Breast epithelium (tissue), 4 donors: ENCODE measurements at places on chromosomes 12 and 14. TPM values are rescaled to one million over a fixed set of nuclear protein-coding genes. Genes with fewer than 3 reads are reported as not detected.

KCNMB4 gene
- 0.98 TPM for total RNA-seq

TTC6 gene
- 74.7 TPM for total RNA-seq

GZMH gene
- total RNA-seq = 0.98 TPM

- no peaks in the 10 kb centered on the region for H3K36me3 ChIP-seq
- peak overlapping the region; percentile 94 for H3K4me3 ChIP-seq
- H3K4me1 ChIP-seq = peaks cover 17% of the 10 kb centered on the region
- peak overlapping the region; percentile 74 for H3K27ac ChIP-seq
- DNase-seq = no peak
Observed at GRCh38 chr12:132488127-132489077, 1.5 kb upstream of the FBRSL1 start.

GRCh38 chr12:84085046-84085445, 827.6 kb downstream of the SLC6A15 start:
- no peaks in the 10 kb centered on the region for H3K36me3 ChIP-seq
- no peak for DNase-seq
- no peak overlapping the region for H3K4me3 ChIP-seq
- H3K4me1 ChIP-seq = no peaks in the 10 kb centered on the region

DNA sequence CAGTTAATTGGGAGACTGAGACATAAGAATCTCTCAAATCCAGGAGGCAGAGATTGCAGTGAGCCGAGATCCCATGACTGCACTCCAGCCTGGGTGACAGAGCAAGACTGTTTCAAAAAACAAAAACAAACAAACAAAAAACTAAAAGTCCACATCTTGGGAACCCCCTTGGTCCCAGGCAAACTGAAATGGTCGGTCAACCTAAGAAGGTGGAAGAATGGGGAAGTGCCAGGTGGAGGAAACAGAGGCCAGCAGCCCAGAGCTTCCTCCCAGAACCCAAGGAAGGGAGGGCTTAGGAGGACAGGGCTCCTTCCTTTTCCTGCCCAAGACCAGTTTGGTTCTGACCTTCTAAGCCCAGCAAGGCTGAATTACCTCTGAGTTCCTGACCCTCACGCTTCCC, 121.0 kb upstream of the FUT8 start:
- H3K27ac ChIP-seq = no peak overlapping the region
- H3K27me3 ChIP-seq = no peaks in the 10 kb centered on the region
- no peaks in the 10 kb centered on the region for H3K4me1 ChIP-seq
- no peak overlapping the region for H3K4me3 ChIP-seq
- no peak for DNase-seq

DNA sequence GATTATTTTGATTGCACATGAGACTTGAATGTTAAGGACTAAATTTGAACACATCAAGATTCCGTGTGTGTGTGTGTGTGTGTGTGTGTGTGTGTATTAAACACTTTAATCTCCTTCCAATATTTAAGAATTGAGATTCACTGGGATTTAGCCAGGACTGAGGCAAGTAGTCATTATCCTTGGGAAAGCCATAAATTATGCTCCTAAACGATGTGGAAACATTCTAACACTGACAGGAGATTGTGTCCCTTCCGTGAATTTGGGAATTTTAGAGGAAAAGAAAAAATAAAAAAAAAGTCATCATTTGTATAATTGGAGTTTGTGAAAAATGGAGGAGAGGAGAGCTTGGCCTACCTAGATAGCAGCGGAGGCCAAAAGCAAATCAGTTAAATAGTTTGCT, 212.9 kb downstream of the DUSP6 start:
- no peaks in the 10 kb centered on the region for H3K27me3 ChIP-seq
- no peak overlapping the region for H3K27ac ChIP-seq
- DNase-seq = no peak
- no peaks in the 10 kb centered on the region for H3K36me3 ChIP-seq

- no peaks in the 10 kb centered on the region for H3K4me1 ChIP-seq
- no peaks in the 10 kb centered on the region for H3K27me3 ChIP-seq
- no peaks in the 10 kb centered on the region for H3K36me3 ChIP-seq
- no peak for DNase-seq
Observed at GRCh38 chr12:123109319-123109772, 41.5 kb downstream of the PITPNM2 start.

GRCh38 chr12:122834921-122835749, at the start of gene HIP1R:
TSS of gene HIP1R (plus strand) at chr12:122835457. CDS start at chr12:122835551, 94 bp downstream.
- H3K4me1 ChIP-seq = no peaks in the 10 kb centered on the region
- peak within 1 kb of the TSS; percentile 96 for H3K27ac ChIP-seq
- DNase-seq = no peak

DNA sequence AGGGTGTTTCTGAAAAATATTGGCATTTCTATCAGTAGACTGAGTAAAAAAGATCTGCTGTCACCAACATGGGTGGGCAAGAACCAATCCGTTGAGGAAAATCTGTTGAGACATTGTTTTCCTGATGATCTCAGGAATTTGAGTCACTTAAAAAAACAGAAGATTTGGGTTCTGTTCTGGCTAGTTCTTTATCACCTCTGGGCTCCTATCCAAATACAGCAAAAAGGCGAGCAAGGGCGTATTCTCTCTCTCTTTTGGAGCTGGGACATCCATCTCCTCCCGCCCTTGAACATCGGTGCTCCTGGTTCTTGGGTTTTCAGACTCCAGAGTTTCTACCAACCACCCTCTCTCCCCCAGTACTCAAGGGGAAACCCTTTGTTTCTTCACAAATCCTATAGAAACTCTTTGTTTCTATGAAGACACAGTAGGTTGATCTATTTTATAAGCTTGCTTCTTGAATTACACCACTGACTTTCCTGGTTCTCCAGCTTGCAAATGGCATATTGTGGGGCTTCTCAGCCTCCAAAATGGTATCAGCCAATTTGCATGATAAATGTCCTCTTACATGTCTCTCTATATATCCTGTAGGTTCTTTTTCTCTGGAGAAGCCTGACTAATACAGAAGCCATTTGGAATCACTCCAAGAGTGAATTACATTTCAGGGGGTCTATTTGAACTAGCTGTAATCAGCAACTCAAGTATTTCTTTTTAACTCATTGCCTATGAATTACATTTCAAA, 263.9 kb upstream of the TMTC1 start:
- no peak for DNase-seq
- H3K27ac ChIP-seq = no peak overlapping the region
- no peaks in the 10 kb centered on the region for H3K27me3 ChIP-seq
- H3K4me3 ChIP-seq = no peak overlapping the region
- no peaks in the 10 kb centered on the region for H3K4me1 ChIP-seq
- no peaks in the 10 kb centered on the region for H3K36me3 ChIP-seq
